ENCODE measurements at places on chromosomes 6 and 20.

DNA sequence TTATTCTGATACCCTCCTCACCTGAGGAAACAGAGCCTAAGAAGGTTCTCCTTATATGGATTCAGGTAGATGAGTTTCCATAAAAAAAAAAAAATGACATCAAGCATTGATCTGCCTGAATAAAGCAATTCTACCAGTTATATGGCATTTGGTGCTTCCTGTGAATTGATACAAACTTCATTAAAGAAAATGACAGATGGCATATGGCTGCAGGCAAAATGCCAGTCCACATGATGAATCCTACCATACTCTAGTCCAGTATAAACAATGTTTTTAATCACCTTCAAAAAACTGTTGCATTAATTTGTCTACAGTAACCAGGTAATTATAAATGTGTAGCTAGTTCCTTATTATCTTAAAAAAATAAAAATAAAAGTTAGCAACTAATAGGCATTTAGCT lies 559.2 kb upstream of the FLRT3 start:
- no peak for DNase-seq

GRCh38 chr6:154485815-154486214 lies 24.7 kb downstream of the CNKSR3 start:
- no peak for DNase-seq

DNA sequence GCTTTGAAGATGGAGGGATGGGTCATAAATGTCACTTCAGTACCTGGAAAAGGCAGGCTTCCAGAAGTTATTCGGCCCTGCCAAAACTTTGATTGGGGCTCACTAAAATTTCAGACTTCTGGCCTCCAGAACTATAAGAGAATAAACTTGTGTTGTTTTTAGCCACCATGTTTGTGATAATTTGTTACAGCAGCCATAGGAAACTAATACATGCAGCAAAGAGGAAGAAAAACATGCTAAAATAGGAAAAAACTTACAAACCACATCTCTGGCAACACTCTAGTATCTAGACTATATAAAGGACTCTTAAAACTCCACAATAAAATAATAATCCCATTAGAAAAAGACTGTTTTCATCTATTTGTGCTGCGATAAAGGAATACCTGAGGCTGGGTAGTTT lies 9.5 kb downstream of the ADAT2 start:
- no peak for DNase-seq

GRCh38 chr6:41336824-41337223 lies 1.4 kb downstream of the NCR2 start:
- no peak for DNase-seq

DNA sequence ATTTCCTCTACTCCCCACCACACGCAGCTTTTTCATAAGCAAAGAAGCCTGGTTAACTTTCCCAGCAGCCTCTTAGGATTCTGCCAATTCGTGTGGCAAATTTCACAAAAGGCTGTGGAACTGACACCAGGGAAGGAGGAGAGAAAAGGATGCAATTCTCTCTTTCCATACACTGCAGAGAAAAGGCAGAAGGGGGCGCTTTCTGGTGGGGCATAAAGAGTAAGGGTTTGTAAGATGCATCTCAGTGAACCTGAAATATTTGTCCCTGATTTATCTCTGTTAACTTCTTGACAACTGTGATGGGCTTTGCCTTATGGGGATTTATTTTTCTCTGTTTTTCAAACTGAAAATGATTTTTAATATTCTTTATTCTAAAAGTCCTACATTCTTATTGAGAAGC lies 45.5 kb upstream of the GLP1R start:
- DNase-seq: no peak

DNA sequence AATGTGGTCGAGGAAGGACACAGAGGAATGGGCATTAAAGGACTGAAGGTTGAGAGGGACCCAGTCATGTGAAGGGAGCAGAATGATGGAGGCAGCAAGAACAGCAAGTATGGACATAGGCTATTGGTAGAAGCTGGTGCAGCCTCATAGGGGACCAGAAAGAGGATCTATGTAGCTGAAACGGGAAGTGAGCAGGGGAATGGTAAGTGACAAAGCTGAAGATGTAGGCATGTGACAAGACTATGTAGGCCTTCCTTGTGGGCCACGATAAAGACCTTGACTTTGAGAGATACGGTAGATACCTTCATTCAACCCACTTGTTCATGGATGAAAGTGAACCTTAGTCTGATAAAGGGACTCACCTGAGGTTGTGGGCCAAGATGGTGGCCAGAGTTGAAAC lies 3.5 kb downstream of the CTNNBL1 start:
- peak; percentile 58 for DNase-seq

DNA sequence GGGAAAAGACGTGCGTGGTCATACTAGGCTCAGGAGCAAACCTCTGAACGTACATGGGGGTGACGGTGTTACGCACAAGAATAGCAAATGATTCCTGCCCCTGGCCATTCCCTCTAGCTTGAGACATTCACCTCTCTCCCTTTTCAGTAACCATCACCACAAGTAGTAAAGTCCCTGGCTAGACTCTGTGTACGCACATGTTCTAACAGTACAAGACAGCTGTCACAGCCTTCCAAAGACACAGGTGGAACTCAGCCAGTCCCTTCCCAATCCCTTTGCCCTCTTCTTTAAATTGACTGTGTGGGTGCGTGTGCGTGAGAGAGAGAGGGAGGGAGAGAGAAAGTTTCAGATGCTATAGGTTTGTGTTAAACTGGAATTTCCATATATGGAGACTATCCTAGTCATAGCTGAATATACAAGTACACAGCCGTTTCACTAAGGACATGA lies 67.3 kb downstream of the LY86 start:
- DNase-seq: no peak

GRCh38 chr20:2640899-2641298 lies 11.5 kb upstream of the NOP56 start:
- no peak for DNase-seq

- DNase-seq: no peak
These were observed 19.9 kb upstream of the RIPOR3 start for GRCh38 chr20:50711113-50711825.

GRCh38 chr6:51824940-51825339 lies 262.5 kb downstream of the PKHD1 start:
- DNase-seq: no peak

DNA sequence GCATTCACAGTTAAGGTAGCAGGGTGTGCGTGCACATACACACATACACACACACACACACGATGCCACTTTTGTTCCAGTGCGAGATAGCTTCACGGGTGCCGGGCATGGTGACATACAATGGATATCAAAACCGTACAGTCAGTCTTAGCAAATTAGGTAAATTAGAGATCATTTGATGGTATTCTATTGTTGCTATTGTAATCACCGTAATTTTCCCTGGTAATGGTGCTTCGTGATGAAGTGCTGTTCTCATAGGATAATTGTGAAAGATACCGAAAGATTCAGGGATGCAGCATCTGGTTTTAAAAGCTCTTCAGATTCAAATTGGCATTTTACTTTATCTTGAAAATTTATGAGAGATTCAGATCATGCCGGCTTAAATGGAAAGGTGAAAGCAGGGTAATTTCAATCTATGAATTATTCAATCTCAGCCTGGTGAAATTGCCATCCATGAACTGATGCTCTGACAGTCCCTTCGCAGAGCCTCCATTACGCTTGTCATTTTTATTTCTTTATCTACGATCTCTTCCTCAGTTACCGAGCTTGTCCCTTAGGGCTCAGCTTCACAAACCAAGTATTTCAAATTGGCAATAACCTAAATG lies 71.3 kb upstream of the SOX4 start:
- DNase-seq: no peak

GRCh38 chr6:157510323-157511188 lies 129.6 kb downstream of the ZDHHC14 start:
- DNase-seq: no peak

Measured in stimulated activated naive B cell treated with anti-CD40 and anti-IgM and Interleukin-4, amounts not matched to agents 10 μg/mL and 1 μg/mL and 100 μg/mL, for 72 hours (primary cell).